ENCODE measurements at places on chromosomes 4 and X. TPM values are rescaled to one million over a fixed set of nuclear protein-coding genes. Genes with fewer than 3 reads are reported as not detected.

BCOR gene
- 14.0 TPM for total RNA-seq

MAOB gene
- total RNA-seq, result 133 TPM

ATOH1 gene
- not detected for total RNA-seq

CENPVL2 gene
- total RNA-seq, result not detected
